ENCODE measurements at places on chromosomes 1 and 21. TPM values are rescaled to one million over a fixed set of nuclear protein-coding genes. Genes with fewer than 3 reads are reported as not detected.

CDA gene
- not detected for total RNA-seq

PADI2 gene
- not detected for total RNA-seq

ST3GAL3 gene
- 25.0 TPM for total RNA-seq

ETS2 gene
- 44.4 TPM for total RNA-seq

DDAH1 gene
- total RNA-seq, result 97.5 TPM

TMEM51 gene
- 19.2 TPM for total RNA-seq

MAP3K21 gene
- total RNA-seq, result 0.13 TPM

UBXN10 gene
- not detected for total RNA-seq

PRDM16 gene
- 0.05 TPM for total RNA-seq

Measured in SJSA1 (cell line).